SW480 (cell line): ENCODE measurements at places on chromosomes 4 and X.

- DNase-seq, result no peak
Observed at GRCh38 chrX:133697656-133698055, 282.4 kb upstream of the GPC4 start.

DNA sequence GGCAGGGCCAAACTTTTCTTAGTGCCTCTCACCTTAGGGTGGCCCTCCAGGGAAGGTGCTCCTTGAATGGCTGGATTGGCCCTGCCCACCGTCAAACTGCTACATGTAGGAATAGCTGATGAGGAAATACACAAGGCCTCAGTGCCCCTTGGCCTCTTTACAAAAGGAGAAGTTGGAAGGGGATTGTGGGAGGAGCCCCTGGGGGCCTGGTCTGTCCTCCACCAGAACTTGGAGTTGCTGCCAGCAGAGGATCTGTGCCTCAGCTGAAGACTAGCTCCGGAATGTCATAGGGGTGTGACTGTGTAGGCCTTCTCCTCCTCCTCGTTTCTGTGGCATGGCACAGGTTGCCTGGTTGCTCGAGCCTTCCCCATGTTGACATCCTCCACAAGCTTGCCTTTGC, 142.7 kb downstream of the AMMECR1 start:
- DNase-seq, result no peak

- no peak for DNase-seq
Observed at GRCh38 chrX:65723706-65724105, 56.3 kb downstream of the MSN start.

- DNase-seq, result no peak
Observed at GRCh38 chr4:189088780-189089179, 851.9 kb upstream of the FRG1 start.

DNA sequence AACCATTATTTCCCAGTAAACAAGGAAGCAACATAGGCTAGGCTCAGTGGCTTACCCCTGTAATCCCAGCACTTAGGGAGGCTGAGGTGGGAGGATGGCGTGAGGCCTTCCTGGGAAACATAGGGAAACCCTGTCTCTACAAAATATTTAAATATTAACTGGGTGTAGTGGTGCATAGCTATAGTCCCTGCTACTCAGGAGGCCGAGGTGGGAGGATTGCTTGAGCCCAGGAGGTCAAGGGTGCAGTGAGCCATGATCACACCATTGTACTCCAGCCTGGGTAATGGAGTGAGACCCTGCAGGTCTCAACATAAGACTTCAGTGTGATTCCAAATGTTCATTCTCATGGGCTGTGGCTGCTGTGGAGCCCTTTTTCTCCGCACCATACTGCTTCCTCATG, 34.9 kb downstream of the FHDC1 start:
- DNase-seq, result no peak
